EH (cell line): ENCODE measurements at places on chromosomes 7 and 10.

DNA sequence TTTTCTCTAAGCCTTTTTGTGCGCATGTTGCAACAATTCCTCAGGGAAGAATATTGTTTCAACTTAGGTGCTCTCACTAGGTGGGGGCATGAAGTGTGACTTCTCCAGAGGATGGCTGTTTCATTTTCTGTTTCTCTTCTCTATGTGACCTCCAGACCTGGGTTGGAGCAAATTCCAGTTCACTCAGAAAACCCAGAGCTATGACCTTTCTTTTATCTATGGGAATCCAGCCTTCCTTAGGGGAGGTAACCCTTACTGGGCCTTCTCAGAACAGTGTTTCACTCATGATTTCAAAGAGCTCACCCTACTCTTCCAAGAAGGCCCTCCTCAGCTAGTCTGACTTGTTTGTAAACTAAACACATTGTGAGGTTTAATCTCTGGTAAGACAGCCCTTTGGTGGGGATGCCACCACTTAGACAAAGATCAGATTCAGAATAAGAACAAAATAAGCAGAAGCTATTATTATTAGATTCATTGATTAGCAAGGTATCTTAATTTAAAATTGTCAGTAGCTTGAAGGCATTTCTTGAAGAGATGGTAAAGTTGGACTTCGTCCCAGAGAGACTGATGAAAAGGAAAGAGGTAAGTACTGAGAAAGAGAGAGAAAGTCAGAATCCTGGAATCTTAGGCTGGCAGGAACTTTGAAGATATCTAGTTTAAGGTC is 16.6 kb upstream of the TAS2R60 start:
- no peak for DNase-seq

- no peak for DNase-seq
Observed at GRCh38 chr10:7458556-7458955, 47.7 kb upstream of the SFMBT2 start.

GRCh38 chr7:21071561-21072501 is 285.1 kb upstream of the SP8 start:
- DNase-seq = no peak

GRCh38 chr7:107408349-107408748 is 61.5 kb upstream of the GPR22 start:
- peak; percentile 26 for DNase-seq

GRCh38 chr10:57145548-57145947 is 784.5 kb upstream of the ZWINT start:
- no peak for DNase-seq

GRCh38 chr10:30823651-30824050 is 194.1 kb upstream of the LYZL2 start:
- no peak for DNase-seq
